ENCODE measurements at places on chromosomes 6 and 20.

DNA sequence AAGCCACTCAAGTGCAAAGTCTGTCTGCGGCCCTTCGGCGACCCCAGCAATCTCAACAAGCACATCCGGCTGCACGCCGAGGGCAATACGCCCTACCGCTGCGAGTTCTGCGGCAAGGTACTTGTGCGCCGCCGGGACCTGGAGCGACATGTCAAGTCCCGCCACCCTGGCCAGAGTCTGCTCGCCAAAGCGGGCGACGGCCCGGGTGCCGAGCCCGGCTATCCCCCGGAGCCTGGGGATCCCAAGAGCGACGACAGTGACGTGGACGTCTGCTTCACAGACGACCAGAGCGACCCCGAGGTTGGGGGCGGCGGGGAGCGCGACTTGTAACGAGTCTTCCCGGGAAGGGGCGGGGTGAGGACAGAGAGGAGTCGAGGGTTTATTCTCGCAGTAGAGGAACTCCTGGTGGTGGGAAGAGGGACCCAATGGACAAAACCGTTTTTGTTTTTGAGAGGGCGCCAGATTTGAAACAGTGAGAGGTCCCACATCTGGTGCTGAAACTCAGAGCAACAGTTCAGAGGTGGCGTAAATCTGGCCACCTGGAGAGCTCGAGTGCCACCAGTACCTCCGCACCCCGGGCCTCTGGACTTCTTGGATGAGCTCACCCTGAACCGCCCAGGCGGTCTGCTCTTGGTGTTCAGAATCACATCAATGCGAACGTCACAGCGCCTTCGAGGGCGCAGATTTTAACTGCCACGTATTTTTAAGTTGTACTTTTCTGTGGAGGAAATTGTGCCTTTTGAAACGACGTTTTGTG lies 8.0 kb downstream of the PRDM13 start:
- DNase-seq = no peak

DNA sequence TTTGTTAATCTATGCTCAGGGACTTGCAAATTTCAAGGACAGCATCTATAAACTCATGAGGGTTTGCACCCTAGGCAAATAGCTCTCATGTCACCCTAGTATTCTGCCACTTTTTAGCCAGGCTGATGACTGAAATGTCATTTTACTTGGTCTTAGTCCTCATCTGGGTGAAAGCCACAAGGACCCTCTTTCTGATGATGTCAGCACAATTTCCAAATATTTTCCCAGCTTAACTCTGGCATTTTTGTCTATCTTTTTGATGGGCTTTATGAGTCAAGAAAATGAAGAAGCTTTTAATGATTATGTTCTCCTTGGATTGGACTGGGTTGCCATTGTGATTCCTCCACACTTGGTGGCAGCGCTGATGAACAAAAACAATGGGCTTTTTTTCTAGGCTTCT lies 420.1 kb upstream of the BTBD3 start:
- no peak for DNase-seq

- DNase-seq = no peak
Measured at GRCh38 chr20:38157635-38158495, 7.2 kb downstream of the TGM2 start.

DNA sequence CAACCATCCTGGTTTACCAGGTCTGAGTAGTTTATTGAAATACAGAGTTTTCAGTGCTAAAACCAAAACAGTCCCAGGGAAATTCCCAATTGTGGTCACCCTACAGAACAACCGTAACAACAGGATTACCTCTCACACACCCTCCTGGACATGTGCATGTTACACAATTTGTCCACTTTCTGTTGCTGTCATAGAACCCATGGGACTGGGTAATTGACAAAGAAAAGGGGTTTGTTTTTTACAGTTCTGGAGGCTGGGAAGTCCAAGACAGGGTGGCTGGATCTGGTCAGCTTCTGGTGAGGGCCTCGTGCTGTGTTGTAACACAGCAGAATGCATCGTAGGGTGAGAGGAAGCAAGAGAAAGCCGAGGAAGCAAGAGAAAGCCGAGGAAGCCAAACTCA lies 9.1 kb upstream of the ADA start:
- no peak for DNase-seq

GRCh38 chr6:166486536-166486880 lies 100.0 kb downstream of the RAMACL start:
- DNase-seq = no peak

DNA sequence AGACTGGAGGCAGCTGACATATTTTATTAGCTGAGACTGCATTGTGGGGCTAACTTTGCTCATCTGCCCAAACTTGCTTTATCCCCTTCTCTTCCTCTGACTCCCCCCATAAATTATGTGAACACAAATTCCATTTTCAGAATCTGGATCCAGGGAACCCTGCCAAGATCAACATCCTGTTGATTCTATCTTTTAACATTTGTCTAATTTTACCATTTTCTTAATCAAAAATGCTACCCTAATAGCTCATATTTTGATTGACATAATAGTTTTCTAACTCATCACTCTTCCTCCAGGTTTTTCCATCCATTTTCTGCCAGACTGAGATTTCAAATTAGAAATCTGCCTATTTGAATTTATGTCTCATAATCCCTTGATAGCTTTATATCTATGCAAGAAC lies 184.7 kb upstream of the PRSS16 start:
- no peak for DNase-seq

DNA sequence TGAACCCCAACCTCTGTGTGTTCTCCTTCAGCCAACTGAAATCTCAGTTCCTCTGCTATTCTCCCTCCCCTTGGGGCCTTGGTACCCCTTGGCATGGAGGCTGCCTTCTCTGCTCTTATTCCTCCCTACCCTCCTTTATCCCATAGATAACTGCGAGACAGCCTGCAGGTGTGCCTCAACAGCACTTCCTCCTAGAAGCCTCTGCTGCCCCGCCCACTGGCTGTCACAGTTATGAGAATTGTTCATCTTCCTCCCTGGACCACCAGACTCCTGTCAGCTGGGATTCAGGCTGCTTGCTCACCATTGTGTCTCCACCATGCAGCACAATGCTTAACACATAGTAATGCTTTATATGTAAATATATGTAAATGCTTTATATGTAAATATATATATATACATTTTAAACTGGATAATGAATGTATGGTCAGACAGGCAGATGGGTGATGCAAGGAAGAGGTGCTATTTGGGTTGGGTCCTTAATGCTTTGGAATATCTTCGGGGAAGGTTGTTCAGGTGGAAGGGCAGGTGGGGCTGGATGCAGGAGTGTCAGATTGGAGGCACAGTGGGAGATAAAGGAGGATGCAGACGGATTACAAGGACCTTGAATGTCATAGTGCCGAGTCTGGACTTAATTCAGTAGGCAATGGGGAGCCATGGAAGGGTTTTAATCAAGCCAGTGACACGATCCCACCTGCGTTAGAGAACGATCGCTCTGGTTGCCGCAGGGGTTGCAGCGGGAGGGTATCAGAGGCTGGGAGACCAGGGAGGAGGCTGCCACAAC lies 4.9 kb downstream of the CDH22 start:
- DNase-seq = no peak

DNA sequence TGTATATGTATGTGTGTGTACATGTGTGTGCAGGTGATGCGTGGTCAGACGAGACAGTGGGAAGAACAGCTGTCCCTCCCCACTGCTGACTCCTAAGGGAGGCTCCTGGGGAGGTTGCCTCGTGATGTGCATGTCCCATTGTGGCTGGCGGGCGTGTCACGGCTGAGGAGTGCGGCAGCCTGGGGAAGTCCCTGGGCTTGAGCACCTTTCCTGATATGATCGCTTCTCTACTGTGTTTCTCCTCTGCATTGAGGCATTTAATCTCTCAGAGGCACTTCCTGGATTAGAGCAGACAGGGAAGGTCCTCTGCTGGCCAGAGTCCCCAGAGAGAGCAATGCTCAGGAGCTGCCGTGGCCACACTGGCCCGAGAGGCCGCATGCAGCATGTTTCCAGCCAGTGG lies 11.4 kb downstream of the NPBWR2 start:
- no peak for DNase-seq

- DNase-seq = no peak
Measured at GRCh38 chr6:79466207-79466834, 70.9 kb downstream of the LCA5 start.

DNA sequence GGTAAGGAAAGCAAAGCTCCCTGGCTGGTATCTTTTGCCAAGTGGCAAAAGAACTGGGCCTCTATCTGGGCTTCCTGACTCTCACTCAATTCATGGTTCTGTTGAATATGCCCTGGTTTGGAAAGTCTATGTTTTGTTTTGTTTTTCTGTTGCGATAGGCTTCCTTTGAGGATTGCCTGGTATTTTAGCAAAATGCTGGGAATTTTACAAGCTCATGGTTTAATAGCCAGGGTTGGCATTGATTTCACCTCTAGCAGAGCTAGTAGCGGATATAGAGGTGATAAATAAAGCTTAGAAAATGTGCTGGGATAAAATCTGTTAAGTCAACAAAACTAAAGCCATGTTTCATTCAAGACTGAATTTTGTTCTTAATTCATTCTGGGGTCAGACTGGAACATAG lies 109.9 kb downstream of the RNF144B start:
- no peak for DNase-seq

GRCh38 chr6:150008588-150008987 lies 16.7 kb downstream of the RAET1L start:
- DNase-seq = no peak

DNA sequence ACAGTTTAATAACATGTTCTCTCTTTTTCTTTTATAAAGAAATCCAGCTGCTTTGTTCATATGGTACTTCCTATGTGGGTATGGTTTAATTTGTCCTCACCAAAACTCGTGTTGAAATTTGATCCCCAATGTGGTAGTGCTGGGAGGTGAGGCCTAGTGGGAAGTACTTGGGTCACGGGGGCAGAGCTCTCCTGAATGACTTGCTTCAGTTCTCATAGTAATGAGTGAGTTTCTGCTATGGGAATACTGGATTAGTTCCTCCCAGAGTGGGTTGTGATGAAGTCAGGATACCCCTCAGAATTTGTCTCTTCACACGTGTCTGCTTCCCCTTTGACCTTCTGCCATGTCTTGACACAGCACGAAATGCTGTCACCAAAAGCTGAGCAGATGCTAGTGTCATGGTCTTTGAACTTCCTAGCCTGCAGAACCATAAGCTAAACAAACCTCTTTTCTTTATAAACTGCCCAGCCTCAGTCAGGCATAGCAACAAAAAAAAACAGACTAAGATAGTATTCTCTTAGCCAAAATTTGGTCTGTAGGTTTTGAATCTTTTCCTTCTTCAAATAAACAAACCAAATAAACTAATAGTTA lies 87.8 kb upstream of the HS3ST5 start:
- no peak for DNase-seq

DNA sequence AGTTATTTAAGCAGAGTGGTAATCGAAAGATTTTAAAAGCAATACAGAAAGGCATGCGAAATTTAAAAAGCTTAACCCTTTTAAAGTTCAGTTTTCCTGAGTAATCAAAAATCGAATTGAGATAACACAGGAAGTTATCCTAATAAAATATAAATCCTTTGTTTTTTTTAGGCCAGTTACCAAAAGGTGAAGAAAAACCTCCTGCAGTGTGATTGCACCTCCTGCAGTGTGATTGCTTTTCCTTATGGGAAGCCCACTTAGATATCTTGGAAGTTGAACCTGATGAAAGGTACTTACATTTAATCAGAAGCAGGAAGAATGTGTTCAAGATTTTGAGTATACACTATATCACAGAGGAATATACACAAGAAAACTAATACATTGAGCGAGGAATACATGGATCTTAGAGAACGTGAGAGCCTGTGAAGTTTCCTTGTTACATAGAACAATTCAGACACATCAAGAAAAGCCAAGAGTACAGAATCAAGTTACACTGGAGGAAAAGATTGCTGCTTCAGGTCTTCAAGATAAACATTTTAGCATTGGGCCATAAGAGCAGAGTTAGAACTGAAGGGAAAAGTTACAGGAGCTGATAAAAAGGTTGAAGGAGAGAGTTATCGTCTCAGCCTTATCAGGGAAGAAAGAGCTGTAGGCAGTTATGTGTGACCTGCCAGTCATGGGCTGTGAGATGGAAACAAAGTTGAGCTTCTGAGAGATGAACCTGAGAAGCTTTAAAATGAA lies 7.7 kb upstream of the TMEM181 start:
- DNase-seq = no peak

DNA sequence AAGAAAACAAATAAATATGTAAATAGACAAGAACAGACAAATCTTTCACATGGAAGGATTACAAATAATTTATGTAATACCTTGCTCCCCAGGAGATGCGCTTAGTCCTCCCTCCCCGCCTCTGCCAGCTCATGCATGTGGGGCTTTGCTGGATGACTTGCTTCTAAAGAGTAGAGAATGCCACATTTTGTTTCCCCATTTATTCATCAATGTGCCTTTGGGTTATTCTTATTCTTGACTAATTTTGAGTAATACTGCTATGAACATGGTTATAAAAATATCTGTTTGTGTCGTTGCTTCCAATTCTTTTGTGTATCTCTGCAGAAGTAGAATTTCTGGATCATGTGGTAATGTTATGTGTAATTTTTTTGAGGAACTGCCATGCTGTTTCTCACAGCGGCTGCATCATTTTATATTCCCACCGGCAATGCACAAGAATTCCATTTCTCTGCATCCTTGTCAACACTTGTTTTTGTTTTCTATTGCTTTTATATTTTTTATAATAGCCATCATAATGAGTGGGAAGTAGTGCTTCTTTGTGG lies 23.8 kb upstream of the DUSP22 start:
- DNase-seq = no peak

GRCh38 chr6:90222724-90223198 lies 73.9 kb downstream of the BACH2 start:
- no peak for DNase-seq

DNA sequence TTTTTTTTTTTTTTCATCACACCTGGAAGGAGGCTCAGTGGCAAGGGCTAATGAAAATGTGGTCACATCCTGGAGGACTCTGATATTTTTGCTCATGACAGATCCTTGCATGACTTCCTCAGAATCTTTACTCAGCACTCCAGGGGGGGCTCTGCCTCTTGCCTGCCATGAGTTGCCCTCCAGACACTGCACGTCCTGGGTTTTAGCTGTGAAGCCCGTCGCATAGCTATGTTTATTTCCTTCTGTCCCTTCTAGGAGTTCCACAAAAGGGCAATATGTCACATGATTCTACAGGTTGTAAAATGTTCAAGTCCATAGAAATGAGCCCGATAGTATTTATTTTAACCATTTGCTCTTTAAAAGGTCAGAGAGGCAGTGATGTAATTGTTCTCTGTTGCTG lies 18.2 kb downstream of the MAS1 start:
- no peak for DNase-seq

DNA sequence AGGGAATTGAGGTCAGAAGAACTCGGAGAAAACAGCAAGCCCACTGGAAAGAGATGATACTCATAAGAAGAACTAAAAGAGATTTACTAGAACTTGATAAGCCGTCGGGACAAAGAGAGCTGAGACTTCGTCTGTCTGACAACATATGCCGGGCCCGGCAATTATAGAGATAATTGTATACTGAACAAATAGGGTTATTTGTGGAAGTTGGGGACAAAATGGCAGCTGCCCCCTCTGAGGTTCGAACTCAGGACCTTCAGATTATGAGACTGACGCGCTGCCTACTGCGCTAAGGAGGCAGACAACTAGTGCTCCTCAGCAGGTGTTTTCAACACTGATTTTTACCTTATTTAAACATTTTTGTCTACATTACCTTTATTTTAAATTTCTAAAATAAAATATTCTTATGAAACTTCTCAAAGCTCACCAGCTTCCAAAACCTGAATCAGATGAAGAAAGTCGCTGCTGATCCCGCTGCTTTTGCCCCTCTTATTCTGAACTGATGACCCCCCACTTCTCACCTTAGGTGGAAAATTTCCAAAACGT lies 29.3 kb upstream of the TRIM27 start:
- no peak for DNase-seq

GRCh38 chr6:47672816-47673215 lies 25.6 kb upstream of the ADGRF4 start:
- DNase-seq = no peak

Measured in NCI-H187 treated with DMSO at 0.1 percent for 48 hours (cell line).